ENCODE measurements at places on chromosomes 12 and 14. TPM values are rescaled to one million over a fixed set of nuclear protein-coding genes. Genes with fewer than 3 reads are reported as not detected.

The ACACB gene
- 10.2 TPM for total RNA-seq

The FAM222A gene
- total RNA-seq, result 0.55 TPM

The MSRB3 gene
- 0.16 TPM for total RNA-seq

The GSC gene
- total RNA-seq, result not detected

The CMKLR1 gene
- total RNA-seq, result not detected

The KLRD1 gene
- total RNA-seq, result 6.6 TPM

The ZBTB1 gene
- 46.9 TPM for total RNA-seq

The TMEM132D gene
- not detected for total RNA-seq

The PTPRO gene
- 0.28 TPM for total RNA-seq

The PMCH gene
- 1.2 TPM for total RNA-seq

The OLR1 gene
- total RNA-seq, result not detected

The AQP6 gene
- total RNA-seq, result not detected

The KRT8 gene
- total RNA-seq, result 0.65 TPM

The SP7 gene
- not detected for total RNA-seq

The KERA gene
- total RNA-seq, result not detected

The DLK1 gene
- total RNA-seq, result not detected

The CLEC9A gene
- not detected for total RNA-seq

The GPX2 gene
- not detected for total RNA-seq

The PITPNM2 gene
- 14.1 TPM for total RNA-seq

The SMAGP gene
- 0.86 TPM for total RNA-seq

The PLCZ1 gene
- not detected for total RNA-seq
